ENCODE measurements at places on chromosomes 7 and 10. TPM values are rescaled to one million over a fixed set of nuclear protein-coding genes. Genes with fewer than 3 reads are reported as not detected.

DNA sequence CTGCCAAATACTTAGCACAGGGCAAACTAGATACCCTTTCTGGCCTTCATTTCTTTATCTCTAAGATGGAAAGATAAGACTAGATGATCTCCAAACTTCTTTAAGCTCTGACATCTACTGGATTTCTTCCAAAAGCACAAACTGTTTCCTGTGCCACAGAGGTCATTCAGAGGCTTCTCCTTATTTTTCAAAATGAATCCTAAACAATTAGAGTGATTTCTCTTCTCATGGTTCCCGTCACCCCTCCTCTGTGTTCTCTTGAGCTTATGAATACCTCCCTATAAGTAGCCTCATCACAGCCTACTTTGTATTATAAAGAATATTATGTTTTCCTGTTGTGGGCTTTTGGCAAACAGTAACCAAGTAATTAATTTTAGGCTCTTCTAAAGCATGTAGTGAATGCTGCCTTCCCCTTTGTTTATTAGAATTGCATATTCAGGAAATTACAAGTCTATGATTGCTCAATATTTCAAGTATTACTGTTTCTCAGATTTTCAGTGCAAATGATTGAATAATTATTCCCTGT, 179.5 kb downstream of the REEP3 start:
- DNase-seq, result no peak

- no peak for DNase-seq
Observed at GRCh38 chr7:148472406-148472805, 118.2 kb upstream of the C7orf33 start.

GRCh38 chr10:31099664-31100063, 68.0 kb upstream of the ZNF438 start:
- no peak for DNase-seq

GRCh38 chr7:66869660-66870450, 51.2 kb upstream of the TMEM248 start:
- no peak for DNase-seq

Gene WIPF3
- total RNA-seq, result not detected

DNA sequence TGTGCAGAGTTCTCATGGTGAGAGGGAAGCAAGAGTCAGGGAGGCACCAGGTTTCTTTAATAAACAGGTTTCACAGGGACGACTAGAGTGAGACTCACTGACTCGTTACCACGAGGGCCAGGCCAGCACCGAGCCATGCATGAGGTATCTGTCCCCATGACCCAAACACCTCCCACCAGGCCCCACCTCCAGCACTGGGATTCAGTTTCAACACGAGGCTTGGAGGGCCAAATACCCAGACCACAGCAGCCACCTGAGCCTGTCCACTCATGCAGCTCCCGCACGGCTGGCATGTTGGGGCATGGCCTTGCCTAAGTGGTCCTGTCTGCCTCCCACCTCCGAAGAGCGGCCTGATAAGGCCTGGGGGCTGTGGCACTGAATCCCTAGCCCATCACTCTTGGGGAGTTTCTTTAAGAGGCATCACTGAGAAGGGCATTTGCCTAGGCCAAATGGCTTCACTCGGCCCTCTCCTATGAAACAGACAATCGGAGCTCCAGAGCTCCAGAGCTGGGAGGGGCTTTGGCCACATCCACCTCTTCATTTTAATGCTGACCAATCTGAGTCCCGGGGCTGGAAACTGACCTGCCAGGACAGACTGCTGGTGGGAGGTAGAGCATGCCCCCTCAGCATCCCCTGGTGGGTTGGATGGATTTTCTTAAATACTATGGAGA, 157.8 kb downstream of the DNAJB6 start:
- no peak for DNase-seq

DNA sequence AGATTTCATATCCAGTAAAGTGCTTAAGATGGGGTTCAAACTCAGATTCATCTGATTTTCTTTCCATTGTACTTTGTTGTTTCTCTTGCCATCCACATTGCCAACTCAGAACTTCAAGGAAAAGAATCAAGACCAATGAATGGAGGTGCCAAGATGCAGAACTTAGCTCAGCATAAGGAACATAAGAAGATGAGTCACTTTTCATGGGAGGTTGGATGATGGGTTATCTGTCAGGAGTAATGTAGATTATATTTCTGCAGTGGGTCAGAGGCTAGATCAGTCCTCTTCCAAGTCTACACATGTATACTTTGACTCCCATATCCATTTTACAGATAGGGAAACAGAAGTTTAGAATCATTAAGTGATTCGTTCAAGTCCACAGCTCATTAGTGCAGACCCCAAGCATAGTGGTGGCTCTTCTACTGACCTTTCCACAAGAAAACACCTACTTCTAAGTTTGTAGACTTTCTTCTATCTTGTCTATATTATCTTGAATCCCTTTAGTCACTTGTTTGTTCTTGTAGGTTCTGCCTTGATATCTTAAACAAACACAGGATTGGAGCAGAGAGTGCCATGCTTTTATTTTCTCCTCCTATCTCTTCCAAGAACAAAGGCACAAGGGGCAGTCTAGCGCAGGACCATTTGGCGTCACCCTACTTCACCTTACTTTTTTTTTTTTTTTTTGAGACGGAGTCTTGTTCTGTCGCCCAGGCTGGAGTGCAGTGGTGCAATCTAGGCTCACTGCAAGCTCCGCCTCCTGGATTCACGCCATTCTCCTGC, 14.0 kb upstream of the ADD3 start:
- no peak for DNase-seq

DNA sequence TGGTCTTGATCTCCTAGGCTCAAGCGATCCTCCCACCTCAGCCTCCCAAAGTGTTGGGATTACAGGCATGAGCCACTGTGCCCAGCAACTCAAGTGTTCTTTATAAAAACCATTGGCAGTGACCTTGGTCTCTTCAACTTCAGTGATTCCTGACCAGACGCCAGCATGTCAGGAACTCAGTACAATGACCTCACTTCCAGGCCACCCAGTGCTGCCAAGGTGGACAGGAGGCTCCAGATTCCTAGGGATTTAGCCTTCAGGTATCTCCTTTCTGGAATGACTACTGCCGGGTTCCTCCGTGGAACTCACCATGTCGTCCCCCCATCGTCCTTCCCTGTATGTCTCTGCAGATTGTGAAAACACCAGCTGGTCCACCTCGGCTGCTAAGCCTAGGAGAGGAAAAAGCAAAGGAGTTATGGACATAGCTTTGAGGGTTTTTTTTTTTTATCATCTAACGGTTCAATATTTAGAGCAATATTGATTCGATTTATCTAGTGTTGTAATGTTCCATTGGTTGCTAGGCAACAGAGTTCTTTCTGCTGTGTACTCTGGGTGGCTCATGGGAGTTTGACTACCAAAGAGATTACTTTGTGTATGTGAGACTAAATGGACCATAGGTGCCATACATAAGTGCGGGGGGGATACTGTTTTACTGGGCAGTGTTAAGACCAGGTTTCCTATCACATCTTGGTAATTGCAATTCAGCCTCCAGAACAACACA, 425.8 kb upstream of the AUTS2 start:
- no peak for DNase-seq

DNA sequence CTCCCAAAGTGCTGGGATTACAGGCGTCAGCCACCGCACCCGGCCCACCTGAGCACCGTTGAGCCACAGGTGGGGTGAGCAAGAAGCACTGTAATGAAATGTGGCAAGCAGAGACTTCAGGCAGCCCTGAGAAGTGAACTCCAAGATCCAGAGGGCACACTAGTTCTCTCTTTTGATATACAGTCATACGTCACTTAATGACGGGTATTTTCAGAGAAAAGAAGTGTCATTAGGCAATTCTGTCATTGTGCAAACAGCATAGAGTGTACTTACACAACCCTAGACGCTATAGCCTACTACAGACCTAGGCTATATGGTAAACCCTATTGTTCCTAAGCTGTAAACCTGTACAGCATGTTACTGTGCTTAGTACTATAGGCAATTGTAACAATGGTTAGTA, 7.9 kb downstream of the PANK1 start:
- no peak for DNase-seq

Gene KLF14
- not detected for total RNA-seq

- no peak for DNase-seq
Observed at GRCh38 chr7:27260211-27260610, 17.6 kb downstream of the EVX1 start.

Gene ELFN1
- not detected for total RNA-seq

Gene SPDYE18
- not detected for total RNA-seq

DNA sequence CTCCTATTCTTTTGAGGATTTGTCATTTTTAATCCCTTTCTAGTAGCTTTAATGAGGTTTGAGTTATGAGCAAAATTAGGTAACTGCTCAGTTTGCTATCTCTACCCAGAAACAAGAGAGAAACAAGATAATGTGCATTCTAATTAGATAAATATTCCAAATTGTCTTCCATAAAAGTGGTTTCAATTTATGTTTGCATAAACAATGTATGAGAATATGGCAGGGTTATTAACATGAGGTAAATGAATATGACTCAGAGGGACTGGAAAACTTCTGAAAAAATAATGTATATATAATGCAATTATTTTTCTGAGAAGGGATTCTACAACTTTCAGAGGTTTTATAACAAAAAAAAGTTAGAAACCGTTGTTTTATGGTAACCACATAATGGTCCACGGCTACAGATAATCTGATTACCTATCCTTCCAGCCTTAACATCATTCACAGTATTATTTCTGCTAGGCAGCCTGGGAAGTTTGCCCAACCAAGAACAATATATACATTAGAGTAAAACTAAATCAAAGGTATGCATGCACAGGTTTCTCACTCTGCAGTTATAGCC, 101.2 kb downstream of the CRPPA start:
- no peak for DNase-seq

- no peak for DNase-seq
Observed at GRCh38 chr7:27133409-27134231, 3.1 kb upstream of the HOXA4 start.

DNA sequence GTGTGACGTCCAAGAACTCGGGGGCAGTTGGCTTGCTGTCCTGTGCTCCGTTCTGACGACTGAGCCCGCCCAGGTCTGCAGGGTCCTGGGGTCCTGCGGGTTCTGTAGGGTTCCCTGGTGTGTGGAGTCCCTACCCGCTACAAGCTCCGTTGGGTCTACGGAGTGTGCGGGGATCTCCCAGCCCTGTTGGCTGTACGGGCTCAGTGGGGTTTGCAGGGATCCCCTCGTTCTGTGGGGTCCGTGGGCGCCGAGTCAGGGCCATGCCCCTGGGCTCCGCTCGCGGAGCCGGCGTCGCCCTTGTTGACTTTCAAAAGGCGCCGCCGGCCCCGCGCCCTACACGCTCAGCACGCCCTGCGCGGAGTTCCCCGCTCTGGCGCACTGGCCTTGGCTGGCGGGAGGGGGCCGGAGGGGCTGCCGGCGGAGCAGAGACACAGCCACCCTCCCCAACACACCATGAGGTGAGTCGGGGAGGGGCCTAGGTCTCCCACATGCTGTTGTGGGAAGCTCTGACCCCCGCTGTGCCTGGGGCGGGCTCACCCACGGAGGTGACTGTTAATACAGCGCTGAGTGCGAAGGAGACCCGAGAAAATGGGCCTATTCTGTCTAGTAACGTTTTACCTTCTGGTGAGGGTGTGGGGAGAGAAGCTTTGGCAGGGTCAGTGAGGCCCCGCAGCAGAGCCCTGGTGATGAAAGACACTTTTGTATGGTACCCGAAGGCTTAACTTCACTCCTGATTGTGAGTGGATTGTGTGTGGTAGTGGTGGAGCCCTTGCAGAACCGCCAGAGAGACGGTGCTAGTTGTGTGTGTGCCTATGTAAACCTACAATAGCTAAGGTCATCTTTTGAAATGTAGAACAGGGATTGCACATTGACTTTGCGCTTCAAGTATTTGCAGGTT, 8.1 kb downstream of the TASOR2 start:
- DNase-seq, result no peak

DNA sequence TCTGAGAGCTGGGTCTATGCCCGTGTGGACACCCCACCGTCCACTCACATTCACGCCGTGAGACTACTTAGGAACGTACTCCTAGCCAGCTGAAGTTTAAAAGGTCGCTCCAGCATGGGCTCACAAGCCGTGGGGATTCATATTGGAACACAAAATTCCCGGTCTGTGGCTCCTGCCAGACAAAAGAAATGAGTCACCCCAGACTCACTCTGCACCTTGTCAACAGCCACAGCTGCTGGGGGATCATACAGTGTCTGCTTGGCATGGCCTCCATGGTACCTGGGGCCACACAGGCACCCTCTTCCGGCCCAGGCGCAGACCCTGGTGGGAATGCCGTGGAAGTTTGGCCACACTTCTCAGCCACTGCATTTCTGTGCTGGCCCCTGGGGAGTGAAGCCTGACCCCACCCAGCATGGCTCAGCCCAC, 228.4 kb downstream of the DNAJB6 start:
- no peak for DNase-seq

DNA sequence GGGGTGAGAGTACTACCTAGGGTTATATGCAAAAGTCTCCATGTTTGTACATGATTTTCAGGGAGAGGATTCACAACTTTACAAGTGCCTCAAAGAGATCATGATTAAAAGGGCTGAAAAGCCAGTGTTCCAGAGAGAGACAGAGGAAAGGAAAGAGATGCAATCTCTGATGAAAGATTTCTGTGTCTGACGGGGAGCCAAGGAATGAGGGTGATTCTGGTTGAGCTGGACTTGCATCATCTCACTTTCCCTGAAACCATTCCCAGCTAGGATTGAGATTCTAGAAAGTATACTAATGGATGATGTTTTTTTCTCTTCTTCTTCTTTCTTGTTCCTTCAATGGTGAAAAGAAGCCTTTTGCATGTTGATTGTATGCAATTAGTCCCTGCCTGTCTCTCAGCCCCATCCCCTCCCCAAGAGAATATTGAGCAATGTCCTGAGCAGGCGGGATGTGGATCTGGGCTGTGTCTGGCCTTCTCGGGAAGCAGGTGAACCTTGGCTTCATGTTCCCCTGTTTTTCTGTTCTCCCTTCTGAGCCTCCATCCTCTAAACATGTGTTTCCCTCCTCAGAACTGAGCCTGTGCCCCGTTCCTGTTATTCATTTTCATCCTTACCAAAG, 186.1 kb downstream of the ZNF365 start:
- no peak for DNase-seq

Gene HOXA7
- 8.3 TPM for total RNA-seq

DNA sequence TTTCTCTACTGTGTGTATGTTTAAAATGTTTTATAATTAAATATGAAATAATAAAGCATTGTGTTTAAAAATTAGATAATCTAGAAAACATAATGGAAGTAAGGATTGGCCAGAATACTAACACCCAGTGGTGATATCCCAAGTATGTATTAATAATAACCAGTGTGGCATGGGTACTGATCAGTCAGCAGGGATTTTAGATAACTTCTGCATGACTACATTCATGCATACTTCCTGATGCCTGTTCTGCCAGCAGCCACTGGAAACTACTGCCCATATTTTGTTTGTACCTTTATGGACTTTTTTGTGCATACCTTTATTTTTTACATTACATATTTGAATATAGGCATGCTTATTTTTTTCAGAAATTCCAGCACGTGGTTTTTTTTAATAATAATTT, 156.6 kb upstream of the TMEM196 start:
- DNase-seq, result no peak

Gene AKR1B15
- total RNA-seq, result 0.06 TPM

- DNase-seq, result no peak
Observed at GRCh38 chr7:9013940-9014339, 580.5 kb downstream of the NXPH1 start.

- DNase-seq, result no peak
Observed at GRCh38 chr7:149615690-149616270, 118.2 kb upstream of the ZNF746 start.

- no peak for DNase-seq
Observed at GRCh38 chr7:46653848-46654247, 732.8 kb upstream of the IGFBP3 start.

Gene MNX1
- not detected for total RNA-seq

- no peak for DNase-seq
Observed at GRCh38 chr7:125363873-125364272, 434.2 kb upstream of the POT1 start.

All from LHCN-M2 (cell line).